ENCODE measurements at places on chromosomes 11 and 22.
A peak's percentile ranks its signal among the peaks of the same experiment; 100 is the strongest.

DNA sequence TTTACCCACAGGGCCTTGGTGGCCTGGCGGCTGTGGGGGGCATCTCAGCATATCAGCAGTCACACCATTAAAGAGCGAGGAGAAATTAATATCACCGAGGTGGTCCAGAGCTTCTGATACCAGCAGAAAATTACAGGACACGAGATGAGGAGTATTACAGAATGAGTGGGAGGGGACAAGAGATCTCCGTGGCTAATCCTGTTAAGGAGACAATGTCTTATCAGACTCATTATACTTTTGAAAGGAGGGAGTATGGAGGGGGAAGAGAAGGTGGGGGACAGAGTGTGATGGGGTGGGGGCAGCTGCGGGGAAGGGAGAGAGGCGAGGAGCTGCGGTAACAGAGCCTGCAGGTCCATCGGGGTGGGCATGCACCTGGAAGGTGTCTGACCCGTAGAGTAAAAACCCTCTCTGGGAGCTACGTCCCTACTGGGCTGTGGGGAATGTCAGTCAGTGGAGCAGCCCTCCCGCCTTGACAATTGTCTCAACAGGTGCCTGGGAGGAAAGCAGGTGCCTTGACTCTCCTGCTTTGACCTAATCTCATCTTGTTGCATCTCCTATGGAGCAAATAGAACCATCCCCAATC is 224.2 kb downstream of the CEP164 start:
- no peak for DNase-seq

GRCh38 chr11:108872781-108873291 is 208.0 kb downstream of the DDX10 start:
- no peak for DNase-seq

DNA sequence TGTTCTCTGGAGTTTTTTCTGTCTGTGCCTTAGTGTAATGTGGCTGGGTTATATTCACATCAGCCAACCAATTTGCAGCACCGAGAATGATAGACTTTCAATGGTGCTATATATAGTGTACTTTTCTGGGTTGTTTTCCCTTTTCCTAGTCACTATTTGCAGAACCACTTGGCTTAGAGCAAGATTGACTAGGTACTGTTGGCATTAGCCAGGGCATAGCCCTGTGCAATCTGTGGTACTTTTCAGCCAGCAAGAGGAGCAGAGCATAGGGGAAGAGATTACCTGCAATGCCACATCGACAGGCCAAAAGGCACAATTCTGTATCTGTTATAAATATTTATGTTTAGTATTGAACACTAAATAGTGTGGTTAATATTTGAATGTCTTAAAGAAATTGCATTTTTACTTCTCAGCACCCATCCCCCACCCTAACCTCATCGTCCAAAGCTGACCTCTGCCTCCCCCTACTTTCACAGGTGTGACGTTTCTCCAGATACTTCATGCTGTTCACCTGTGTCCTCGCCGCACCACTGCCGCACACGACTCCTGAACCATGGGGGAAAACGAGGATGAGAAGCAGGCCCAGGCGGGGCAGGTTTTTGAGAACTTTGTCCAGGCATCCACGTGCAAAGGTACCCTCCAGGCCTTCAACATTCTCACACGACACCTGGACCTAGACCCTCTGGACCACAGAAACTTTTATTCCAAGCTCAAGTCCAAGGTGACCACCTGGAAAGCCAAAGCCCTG is 51.4 kb downstream of the MICAL2 start:
- DNase-seq = no peak

DNA sequence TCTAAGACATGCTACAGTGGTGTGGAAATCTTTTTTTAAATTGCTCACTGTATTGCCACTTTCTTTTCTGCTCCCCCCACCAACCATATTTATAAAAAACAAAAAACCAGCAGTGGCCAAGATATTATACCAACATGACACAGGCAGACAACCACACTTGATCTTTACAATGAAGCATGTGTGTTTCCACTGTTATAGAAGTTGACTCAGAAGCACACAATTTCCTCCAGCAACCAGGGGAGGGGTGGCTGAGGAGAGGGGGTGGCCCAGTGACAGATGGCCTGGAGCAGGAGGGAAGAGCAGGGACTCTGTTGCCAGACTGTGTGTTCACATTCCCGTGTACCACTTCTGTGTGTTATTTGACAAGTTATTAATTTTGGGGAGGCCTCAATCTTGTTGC is 14.8 kb downstream of the CD59 start:
- DNase-seq = no peak

DNA sequence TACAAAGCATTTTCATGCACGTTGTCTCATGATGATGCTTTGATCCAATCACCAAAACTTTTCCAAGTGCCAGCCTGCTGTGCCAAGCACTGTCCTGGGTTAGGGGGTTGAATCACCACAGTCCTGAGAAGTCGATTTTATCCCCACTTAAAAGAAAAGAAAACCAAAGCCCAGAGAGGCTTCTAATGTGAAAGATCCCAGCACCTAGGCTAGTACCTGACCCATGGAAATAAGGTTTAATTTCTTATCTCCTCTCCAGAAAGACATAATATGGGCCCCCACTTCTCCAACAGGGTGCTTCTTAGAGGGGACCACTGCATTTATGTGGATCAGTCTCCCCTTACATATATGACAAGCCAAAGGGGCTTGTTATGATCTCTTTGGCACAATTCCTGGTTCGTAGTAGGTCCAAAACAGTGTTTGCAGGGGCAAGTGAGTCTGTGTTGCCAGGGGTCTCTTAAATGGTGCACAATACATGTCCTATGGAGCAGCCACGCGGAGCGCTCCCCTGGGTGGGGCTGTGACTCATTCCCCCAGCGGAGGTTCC is 1.9 kb upstream of the BCL9L start:
- no peak for DNase-seq

GRCh38 chr11:87879118-87879517 is 296.1 kb downstream of the RAB38 start:
- no peak for DNase-seq

DNA sequence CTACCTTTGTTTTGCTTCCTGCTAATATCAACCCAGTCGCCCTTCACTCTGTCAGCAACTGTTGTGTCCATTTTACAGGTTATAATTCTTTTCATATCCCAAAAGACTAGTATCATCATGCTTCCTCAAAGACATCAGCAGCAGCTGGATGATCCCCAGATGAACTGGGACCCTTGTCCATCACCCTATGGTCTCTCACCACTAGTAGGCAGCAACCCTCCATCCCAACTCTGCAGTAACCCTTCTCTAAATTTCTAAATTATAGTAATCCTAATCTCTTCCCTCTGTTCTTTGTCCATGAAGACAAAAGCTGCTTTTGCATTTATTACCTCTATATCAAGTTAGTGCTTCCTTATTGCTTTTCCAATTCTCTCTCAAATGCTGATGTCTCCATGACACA is 1025.8 kb downstream of the FAM181B start:
- no peak for DNase-seq

GRCh38 chr11:18245396-18245795 is 3.1 kb downstream of the SAA2 start:
- no peak for DNase-seq

GRCh38 chr11:46338988-46339666 is 8.1 kb upstream of the DGKZ start:
- no peak for DNase-seq

- DNase-seq = peak; percentile 56
Observed at GRCh38 chr11:73154178-73154577, 12.1 kb upstream of the FCHSD2 start.

DNA sequence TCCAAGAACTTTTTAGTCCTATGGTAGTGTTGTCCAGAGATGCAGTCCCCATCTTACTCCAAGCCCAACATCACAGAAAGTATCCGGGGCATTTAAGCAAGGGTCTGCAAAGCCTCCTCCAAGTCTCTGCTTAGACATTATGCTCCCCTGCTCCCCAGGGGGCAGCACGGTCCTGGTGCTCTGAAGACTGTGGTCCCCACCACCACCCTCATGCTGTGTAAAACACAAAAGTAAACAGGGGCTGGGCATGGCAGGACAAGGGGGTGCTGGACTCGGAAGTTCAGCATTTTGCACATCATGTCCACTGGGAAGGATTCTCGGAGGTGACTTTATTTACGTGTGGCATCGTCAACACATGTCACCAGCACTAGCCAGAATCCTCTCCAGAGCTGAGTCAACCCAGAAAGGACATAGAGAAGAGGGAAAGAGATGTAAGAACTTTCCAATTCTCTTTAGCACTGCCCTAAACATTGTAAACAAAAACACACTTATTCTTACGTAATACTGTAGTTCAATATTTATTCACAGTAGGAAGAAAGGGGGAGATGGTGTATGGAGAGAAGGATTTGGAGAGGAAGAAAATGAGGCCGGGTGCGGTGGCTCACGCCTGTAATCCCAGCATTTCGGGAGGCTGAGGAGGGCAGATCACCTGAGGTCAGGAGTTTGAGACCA is 37.7 kb downstream of the TCIRG1 start:
- DNase-seq = no peak

- DNase-seq = no peak
Observed at GRCh38 chr11:45211732-45212131, 65.3 kb downstream of the PRDM11 start.

- DNase-seq = no peak
Observed at GRCh38 chr11:82818409-82819043, 81.7 kb downstream of the PRCP start.

- no peak for DNase-seq
Observed at GRCh38 chr11:121024989-121025388, 1.1 kb downstream of the TBCEL start.

DNA sequence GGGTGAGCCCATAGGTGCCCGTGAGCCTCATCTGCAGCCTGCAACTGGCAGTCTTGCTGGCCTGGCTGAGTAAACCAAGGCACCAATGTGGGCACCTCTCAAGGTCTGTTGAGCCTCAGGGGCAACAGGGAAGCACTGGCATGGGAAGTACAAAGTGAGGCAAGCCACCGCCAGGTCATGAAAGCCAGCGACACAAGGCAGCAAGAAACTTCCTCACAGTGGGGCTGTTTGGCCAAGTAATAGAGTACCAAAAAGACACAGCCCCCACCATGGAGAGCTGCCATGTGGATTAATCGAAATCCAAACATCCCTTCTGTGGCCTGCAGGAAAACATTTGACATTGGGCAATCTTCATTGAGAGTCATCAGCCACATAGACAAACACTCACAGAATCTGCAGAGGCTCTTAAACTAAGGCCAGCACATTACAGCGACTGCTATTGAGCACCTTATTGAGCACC is 43.6 kb upstream of the FIBIN start:
- no peak for DNase-seq

- no peak for DNase-seq
Observed at GRCh38 chr11:76824980-76825725, 35.6 kb upstream of the ACER3 start.

DNA sequence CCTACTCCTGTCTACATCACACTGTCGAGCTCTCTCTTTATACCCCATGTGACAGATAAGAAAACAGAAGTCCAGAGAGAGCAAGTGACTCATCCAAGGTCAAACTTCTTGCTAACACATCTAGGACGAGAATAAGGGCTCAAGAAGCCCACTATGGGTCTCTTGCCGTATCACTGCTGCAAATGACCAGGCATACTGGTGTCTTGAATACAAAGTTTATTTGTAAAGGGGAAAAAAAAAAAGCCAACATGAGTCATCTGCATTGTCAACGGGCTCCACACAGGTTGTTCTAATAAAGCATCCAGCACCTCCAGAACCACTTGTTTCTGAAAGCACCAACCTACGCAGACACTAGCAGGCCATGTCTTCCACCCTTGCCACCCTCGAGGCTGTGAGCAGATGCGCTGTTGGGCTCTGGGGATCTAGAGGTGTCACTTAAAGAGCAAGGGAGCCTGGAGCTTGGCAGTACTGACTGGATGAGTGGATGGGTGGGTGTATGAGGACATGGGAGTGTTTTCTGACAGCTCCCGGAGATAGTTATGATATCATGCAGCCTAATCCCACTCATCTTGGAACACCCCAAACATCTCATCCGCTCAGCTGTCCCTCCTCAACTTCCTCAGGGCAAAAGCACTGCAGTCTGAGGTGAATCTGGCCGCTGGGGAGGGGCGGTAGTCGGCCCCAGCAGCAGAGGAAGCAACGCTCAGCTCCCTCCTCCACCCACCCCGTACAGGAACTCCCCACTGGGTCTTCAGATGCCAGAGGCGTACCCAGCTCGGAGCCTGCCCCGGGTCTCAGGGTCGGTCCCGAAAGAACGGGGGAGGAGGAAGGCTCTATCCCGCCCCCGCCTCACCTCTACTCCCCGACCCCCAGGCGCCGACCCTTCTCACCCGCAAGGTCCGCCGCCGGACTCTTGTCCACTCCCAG is 1.0 kb downstream of the SMCO4 start:
- DNase-seq = peak; percentile 29

DNA sequence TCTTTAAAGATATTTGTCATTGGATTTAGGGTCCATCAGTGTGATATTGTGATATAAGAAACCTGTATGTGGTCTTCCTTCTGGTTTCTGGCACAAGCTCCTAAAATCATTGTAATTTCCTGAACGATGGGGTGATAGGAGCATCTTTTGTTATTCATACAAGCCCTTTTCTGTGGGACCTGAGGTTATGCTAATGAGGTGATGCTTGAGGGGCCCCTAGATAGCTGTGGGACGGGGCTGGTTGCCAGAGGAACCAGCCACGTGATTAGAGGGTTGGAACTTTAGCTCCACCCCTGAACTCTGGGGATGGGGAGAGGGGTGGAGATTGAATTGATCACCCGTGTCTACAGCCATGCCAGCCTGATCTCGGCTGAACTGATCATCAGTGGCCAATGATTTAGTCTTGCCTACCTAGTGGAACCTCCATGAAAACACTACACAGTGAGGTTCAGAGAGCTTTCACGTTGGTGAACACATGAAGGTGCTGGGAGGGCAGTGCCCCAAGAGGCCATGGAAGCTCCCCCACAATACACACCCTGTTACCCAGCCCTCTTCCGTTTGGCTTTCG is 62.8 kb downstream of the BCR start:
- DNase-seq = peak; percentile 33

DNA sequence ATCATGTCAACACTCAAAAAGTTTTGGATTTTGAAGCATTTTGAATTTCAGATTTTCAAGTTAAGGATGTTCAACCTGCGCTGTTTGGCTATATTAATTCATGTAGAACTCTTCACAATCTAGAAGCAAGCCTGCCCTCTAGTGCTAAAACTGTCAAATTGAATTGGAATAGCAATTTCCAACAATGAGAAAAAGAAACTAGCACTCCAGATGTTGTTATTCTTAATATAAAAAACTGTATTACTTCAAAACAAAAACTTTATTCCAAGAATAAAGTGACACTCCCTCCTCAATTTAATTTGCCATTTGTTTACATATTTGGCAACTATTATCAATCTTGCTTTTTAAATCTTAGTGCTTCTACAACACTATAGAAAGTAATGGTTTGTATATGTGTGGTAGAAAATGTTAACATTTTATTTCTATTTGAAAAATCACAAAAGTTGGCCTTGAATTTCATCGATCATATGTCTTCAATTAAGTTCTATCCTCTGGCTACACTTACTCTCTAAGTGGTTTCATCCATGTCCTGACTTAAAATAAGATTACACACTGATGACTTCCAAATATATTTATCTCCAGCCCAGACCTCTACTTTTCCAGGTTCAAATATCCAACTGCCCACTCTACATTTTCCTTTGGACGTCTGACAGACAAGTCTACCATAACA is 36.6 kb downstream of the DCUN1D5 start:
- DNase-seq = no peak

- no peak for DNase-seq
Observed at GRCh38 chr11:131579932-131580387, 209.5 kb downstream of the NTM start.

- no peak for DNase-seq
Observed at GRCh38 chr11:62433141-62433903, 14.5 kb downstream of the SCGB1A1 start.

GRCh38 chr11:1638344-1638743 is 8.8 kb downstream of the KRTAP5-5 start:
- DNase-seq = no peak
